ENCODE measurements at places on chromosomes 1 and 21.

GRCh38 chr1:43531906-43532584 lies 1.4 kb downstream of the PTPRF start:
- no peak for DNase-seq

GRCh38 chr1:94621802-94622201 lies 80.2 kb upstream of the F3 start:
- no peak for DNase-seq

GRCh38 chr1:82704966-82705365 lies 904.2 kb downstream of the ADGRL2 start:
- DNase-seq = no peak

GRCh38 chr1:66213491-66213890 lies 320.5 kb upstream of the SGIP1 start:
- no peak for DNase-seq

DNA sequence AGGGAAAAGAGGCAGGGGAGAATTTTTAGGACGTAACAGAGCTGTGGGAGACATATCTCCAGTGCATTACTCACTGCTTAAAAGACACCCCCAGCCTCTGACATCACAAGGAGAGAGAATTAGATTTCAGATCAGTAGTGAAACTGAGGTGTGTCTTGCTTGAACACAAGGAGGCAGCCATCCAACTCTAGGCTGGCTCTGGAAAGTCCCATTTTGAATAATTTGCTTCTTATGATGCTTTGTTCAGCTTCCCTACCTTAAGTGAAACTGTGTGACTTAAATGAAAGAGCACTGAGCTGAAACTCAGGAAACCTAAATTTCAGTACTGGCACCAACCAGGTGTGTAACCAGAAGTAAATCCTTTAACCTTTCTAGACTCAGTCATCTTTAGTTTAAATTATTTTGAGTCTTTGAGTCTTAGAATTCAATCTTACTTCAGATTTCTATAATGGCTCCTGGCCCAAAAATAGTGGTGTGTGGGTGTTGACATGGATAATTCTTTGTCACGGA lies 251.6 kb upstream of the SGIP1 start:
- peak; percentile 88 for DNase-seq
